NCI-H187 (cell line): ENCODE measurements at places on chromosomes 1 and 21.

- DNase-seq: no peak
These were observed 746 bp upstream of the C1orf116 start for GRCh38 chr1:207033302-207033701.

GRCh38 chr1:23722652-23723051, 20.6 kb upstream of the ELOA start:
- no peak for DNase-seq

GRCh38 chr1:230186003-230186863, 119.2 kb downstream of the GALNT2 start:
- peak; percentile 72 for DNase-seq

- DNase-seq: peak; percentile 49
These were observed 6.6 kb downstream of the LIN28A start for GRCh38 chr1:26417111-26417759.

GRCh38 chr1:21702780-21703179, 33.6 kb upstream of the RAP1GAP start:
- DNase-seq: no peak

DNA sequence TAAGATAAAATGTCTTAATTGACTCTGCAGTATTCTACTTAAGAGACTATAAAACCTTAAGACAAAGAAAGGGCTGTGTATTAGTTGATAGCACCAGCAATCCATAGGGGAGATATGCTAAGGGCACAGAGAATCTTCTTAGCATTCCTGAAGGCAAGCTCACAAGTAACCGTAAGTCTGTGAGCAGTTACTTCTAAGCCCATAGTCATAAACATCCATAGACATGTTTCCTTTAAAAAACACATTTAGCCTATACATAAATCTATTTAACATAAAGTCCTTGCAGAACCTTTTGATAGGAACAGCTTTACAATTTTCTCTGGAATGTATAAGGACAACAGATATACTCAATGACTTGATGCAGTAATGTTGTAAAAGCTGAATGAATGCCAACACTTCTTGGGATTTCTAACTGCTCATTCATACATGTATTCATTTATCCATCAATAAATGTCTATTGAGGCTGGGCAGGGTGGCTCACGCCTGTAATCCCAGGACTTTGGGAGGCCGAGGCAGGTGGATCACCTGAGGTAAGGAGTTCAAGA, 6.3 kb upstream of the ERRFI1 start:
- DNase-seq: no peak

GRCh38 chr1:115647047-115647446, 5.3 kb downstream of the VANGL1 start:
- no peak for DNase-seq

GRCh38 chr1:8378178-8378577, 60.3 kb downstream of the SLC45A1 start:
- no peak for DNase-seq

DNA sequence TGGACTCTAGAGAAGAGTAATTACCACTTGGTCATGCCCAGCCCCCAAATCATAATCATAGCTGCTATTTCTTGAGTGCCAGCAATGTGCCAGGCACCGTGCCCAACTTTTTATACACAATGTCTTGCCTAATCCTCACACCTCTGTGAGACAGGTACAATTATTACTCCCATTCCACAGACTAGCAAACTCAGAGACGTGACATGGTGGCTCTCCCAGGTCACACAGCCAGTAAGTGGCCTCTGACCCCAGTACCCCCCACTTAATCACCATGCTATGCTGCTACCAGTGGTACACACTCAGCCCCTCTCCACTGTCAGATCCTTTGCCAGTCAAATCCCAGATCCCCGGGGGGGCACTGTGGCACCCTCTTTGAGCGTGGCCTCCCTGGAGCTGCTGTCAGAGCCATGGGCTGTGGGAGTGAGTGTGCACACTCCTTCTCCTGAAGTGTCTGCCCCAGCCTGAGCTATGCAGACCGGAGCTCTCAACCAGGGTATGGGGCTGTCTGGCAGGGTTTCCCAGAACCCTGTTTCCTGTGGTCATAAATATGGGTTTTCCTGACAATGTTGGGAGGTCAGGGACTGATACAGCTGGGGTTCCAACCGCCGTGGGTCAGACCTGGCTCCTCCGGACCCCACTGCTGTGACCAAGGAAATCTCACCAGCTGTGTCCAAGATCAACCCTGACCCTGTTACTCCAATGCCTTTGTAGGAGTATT, 51.8 kb downstream of the LACTBL1 start:
- no peak for DNase-seq

- no peak for DNase-seq
These were observed 42.2 kb downstream of the WDR3 start for GRCh38 chr1:117971777-117972176.

DNA sequence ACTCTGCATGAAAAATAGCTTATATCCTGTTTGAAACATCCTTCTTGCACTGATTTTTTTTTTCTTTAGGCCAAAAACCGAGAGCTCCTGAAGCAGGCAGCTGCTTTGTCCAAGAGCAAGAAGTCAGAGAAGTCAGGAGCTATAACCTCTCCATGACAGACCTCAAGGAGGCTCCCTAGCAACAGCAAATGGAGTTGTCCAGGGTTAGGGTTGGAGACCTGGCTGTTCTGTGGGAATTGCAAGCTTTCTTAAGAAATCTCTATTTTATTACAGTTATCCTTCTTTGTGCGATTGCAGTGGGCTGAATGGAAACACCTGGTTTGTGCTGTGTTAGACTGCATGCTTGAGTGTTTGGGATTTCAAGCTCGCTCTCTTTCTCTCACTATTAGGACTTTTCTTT, 12.6 kb upstream of the STX12 start:
- no peak for DNase-seq

DNA sequence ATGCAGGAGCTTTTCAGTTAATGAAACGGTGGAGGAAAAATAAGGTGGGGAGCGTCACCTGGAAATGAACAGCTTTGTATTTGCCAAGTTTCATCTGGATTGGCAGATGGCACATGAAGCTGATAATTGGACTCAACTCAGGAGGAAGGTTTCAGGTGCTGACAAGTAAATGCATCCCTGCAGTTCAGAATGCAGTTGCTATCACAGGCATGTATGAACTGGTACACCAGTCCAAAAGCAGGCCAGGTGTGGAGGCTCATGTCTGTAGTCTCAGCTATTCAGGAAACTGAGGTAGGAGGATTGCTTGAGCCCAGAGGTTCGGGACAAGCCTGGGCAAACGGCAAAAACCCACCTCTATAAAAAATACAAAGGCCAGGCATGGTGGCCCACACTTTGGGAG, 15.5 kb downstream of the DEGS1 start:
- no peak for DNase-seq

- DNase-seq: no peak
These were observed 691.3 kb upstream of the CXADR start for GRCh38 chr21:16821588-16821987.

DNA sequence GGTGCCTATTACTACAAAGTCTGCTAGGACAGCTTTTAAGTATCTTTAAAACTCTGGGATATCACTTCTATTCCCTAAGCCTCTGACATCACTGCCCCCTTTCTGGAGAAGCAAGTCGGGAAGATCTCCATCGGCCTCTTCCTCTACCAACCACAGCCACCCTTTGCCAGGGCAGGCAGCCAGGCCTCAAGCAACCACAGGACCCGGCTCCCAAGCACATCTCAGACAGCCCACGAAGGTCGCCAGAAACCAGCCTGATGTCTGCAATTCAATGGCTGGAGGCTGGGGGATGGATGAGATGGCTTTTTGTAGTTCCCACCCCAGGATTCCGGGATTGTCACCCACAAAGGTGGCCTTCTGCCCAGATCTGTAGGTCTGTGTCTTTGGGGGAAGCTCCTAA, 70.7 kb downstream of the LGR6 start:
- DNase-seq: no peak

GRCh38 chr1:165696625-165697100, 1.7 kb downstream of the ALDH9A1 start:
- DNase-seq: no peak

DNA sequence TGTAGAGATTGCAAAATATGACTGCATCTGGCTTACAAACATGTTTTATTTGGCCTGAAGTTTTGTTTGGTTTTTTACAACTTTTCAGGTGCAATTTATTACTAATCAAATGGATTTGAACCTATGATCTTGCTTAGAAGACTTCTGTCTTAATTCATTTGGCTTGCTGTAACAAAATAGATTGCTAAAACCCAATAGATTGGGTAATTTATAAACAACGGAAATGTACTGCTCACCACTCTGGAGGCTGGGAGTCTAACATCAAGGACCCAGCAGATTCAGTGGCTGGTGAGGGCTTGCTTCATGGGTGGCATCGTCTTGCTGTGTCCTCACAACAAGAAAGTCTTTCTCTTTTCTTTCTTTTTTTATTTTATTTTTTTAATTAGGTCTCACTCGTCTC, 72.9 kb downstream of the LBR start:
- no peak for DNase-seq

DNA sequence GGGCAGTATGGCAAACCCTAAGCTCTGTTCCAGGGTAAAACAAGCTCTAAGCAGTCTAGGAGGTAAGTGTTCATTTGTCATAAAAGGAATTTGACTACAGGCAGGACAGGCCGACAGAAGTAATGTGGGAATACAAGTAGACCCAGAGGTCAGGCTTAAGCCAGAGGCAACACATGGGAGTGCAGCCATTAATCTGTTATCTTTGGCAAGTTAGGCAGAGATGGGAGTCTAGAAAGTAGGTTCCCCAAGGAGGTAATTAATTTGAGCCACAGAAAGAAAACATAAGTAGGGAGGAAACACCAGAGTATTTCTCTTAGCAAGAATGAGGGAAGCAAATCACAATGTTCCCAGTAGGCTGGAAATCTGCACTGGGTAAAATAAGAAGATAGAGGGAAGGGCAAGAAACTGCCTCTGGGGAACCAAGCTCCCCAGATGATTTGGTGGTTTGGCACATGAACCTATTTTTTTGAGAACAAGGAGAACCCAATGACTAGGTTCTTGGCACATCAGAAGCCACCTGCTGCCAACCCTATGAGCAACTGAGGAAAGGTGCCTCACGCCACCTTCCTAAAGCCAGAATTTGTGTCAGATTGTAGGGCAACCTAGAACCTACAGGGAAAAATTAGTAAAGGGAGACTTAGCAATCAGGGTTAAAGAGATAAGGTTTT, 636.4 kb upstream of the PLXNA2 start:
- no peak for DNase-seq

DNA sequence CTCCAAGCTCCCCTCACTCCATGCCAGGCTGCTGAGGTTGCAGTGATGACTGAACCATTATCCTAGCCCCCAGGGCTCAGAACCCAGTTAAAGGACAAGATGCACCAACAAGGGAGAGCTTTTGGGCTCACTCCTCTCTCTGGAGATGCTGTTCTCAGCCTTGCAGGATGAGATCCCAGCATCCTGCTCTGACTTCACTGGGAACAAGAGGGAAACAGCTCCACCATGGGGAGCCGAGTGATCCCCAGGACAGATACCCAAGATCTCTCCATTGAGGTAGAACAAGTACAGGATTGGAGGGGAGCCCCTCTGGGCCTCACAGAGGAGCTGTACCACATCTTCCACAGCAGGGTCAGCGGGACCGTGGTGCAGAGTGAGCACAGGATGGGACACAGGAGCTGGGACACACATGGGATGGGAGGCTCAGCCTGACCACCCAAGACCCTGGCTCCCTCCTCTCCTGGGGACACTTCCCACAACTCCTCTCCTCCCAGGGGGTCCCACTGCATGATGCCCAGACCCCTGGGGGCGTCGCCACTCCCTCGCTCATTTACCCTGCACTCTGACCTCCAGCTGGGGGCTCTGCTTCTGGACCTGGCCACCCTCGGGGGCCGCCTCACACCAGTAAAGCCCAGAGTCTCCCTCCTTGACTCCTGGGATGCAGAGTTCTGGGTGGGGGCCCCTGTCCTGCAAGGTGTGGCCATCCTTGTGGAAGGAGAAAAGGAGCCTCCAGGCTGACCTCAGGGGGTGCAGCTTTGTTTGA, 18.6 kb upstream of the SLAMF9 start:
- DNase-seq: no peak

DNA sequence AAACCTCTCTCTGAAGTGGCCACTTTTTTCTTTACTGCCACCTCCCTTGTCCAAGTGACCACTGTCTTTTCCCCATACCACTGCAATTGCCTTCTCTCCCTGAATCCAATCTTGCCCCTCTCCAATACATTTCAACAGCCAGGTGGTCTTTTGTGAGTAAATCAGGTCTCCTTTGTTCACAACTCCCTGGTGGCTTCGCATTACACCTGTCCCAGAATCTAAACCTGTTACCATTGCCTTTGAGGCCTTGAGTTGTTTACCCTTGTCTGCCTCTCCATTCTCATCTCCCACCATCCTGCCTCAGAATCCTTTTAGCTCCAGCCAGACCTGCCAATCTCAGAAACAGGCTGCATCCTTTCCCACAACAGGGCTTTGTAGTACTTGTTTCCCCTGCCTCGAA, 21.8 kb upstream of the DYNLT5 start:
- peak; percentile 38 for DNase-seq

DNA sequence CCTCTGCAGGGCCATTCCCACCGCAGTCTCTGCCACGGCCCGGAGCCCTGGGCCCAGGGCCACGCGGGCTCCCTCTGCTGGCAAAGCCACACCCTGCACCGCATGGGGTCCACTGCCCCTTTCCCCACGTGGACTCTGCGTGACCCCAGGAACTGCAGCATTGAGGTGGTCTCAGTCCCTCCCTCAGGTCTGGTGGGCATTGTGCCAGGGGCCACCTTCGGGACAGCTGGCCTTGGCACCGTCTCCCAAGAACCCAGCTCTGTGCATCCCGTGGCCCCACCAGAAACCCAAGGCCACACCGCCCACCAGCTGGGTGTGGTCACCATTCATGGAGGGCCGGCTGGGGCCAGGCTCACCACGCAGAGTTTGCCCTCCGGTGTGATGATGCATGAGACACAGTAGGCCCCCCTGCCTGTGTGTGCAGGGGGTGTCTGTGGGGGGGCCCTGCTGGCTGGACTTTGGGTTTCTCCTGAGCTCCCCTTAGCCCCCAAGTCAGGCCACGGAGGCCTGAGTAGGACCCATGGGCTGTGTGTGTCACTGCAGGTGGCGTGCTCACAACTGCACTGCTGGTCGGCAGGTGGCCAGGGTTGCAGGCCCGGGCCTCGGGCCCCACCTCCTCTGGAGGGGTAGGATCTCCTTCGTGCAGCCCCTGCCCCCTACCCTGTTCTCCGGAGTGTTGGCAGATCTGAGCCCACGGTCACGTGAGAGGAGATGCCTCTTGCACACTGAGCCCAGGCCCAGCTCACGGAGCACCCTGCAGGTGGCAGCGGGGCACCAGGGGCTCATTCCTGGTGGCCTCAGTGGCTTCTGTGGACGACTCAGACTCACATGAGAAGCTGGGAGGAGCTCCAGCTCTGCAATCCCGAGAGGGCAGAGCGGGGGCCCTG, 5.8 kb downstream of the VWA1 start:
- no peak for DNase-seq

DNA sequence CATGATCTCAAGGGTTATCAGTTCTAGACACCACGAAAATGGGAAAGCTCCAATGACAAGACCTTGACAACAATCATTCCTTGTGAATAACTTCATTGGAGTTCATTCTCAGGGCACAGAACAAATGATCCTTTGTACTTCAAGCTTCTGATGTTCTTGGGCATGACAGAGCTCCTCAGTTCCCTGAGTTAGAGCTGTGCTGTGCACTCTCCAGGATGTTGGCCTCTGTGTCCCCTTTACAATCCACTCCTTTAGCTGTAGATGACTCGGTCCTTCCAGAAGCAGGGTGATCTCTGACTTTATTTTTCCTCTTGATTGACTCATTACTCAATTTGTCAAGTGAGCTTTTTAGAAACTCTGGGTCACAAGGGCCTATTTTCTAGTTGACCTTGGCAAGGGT, 3.9 kb upstream of the FAM78B start:
- no peak for DNase-seq

- no peak for DNase-seq
These were observed 121.7 kb downstream of the SIPA1L2 start for GRCh38 chr1:232508130-232508701.
